Hypothalamus (tissue), 51 donors: ENCODE measurements at places on chromosomes 12 and 14.

DNA sequence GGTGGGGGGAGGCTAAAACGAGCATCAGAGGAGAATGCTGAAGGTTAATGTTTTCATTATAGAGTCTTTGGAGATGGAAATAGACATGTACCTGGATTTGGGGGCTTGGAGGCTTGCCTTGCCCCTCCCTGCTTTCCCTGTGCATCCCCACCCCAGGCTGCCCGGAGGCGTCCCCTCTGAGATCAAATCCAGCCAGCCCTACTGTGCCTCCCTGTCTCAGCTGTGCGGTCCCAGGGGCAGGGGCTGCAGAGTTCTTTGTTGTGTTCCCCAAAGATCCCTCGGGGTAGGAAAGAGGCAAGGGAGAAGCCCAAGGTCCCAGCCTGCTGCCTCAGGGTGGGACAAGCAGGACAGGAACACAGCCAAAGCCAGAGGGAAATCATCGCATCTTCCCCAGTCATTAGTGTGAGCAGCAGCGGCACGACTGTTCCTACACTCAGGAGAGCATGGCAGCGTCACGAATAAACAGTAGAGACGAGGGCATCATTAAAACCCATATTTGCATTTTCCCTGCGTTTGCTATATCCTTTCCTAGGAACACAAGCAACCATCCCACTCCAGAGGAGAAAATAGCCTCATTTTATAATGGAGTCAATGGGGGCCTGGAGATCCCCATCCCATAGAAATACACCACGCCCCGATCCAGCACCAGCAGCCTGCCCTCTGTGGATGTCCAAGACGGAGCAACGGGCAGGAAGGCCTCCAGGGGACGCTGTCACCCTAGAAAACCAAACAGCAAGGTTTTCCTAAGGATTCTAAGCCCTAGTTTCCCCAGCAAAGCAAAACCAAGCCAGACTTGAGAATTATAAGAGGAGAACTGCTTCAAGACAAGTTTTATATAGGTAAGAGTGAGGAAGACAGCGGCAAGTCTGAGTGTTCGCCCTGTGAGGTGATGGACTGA lies 32.4 kb downstream of the ANO2 start:
- no peak for DNase-seq

GRCh38 chr14:22997676-22998323 lies 12.1 kb downstream of the C14orf93 start:
- DNase-seq = no peak

DNA sequence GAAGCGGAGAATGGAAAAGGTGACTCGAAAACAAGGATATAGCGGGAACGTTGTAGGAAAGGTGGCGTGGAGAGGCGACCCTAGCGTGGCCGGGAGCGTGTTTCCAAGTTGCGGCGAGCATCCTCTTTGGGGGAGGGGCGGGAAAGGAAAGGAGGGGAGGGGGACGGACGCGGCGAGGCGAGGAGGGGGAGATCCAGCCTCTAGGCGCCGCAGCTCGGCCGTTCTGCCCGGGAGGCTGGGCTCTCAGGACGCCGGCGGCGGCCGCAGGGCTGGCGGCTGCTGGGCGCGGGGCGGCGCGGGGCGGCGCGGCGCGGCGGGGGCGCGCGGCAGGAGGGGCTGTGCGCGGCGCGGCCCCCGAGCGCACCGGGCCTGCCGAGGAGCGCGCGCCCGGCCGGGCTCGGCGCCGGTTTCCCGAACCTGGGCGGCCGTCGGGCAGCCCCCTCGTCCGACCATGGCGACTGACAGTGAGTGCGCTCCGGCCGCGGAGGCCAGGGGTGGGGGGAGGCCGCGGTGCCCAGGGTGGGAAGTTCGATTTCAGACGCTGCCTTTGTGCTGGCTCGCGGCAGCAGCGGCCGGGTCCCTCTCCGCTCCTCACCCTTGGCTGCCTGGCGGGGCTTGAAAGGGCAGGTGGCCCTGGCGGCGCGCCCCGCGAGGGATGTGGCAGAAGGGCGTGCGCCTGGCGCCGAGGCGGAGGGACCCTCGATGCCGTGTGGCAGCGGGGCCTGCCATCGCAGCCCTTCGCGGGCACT lies 50.3 kb downstream of the SNAPC1 start:
- no peak for DNase-seq

GRCh38 chr14:93026339-93026738 lies 89.4 kb downstream of the ITPK1 start:
- no peak for DNase-seq

DNA sequence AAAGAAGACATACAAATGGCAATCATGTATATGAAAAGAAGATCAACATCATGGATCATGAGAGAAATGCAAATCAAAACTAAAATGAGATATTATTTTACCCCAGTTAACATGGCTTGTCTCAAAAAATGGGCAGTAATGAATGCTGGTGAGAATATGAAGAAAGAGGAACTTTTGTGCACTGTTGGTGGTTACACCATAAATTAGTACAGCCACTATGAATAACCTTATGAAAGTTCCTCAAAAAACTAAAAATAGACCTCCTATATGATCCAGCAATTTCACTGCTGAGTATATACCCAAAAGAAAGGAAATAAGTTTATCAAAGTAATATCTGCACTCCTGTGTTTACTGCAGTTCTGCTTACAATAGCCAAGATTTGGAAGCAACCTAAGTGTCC lies 151.7 kb downstream of the PDZRN4 start:
- DNase-seq = no peak
